ENCODE measurements at places on chromosomes 2 and 18.

DNA sequence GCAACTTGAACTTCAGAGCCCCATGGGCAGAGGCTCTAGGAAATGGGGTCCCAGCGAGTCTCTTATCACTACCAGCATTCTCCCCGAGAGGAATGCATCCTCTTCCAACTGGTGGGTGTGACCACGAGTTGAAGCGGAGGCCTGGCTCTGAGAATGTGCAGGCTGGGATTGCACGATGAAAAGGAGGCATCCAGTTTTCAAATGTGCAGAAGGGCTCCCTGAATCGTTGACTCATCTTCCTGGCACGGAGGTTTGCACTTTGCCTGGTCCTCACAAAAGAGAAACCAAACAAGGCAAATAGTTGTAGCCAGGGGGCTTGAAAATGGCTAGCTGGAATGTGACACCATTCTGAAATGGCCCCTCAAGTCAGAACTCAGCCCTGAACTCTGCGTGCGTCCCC lies 216.7 kb downstream of the GLI2 start:
- no peak for DNase-seq

- DNase-seq, result no peak
These were observed 12.5 kb downstream of the ERICH2 start for GRCh38 chr2:170782673-170783072.

DNA sequence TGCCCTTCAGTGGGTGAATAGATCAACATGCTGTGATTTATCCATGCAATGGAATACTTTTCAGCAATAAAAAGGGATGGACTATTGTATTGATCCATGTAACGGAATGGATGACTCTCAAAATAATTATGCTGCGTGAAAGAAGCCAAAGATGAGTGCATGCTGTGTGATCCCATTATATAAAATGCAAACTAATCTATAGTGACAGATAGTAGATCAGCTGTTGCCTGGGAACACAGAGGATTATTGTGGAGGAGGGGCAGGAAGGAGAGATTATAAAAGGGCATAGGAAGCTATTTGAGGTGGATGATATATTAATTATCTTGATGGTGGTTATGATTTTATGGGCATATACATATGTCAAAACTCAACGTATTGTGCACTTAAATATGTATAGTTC lies 55.5 kb upstream of the ADAM23 start:
- DNase-seq, result no peak

DNA sequence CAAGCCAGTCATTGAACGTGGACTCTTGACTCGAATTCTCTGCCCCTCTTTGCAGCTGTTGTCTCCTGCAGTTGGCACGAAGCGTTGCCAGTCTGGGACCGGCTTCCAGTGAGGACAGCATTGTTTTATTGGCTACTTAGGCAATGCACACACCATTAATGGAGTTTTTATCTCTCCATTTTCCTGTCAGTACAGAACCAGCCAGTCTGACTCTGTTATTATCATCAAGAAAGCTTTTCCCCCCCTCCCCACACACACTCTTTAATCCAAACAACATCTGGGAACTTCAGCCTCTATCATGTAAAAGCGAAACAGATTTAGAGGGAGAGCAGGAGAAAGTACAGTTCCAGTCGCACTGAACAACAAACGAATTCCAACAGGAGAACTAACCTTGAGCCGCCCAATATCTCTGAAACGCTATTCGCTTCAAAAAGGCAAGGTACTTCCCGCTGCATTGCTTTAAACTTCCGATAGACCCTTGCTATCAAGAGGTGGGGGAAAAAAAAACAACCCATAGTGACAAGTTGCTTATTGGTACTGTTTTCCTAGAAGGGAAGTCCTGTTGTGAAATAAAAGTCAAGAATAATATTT lies 38.2 kb downstream of the ACVR1 start:
- no peak for DNase-seq

DNA sequence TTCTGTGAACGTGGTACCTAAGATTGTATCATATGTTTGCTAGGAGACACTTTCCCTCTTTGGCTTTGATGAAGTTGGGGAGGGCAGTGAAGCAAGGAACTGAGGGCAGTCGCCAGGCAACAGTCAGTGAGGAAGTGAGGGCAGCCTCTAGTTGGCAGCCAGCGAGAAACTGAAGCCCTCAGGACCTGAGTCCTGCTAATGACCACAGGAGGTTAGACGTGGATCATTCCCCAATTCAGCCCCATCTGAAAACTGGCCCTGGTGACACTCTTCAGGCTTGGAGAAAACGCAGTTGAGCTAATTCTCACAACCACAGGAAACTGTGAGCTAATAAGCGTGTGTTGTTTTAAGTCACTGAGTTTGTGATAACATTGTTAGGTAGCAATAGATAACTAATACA lies 84.5 kb upstream of the REG3G start:
- no peak for DNase-seq
